ENCODE measurements at places on chromosomes 3 and 15.
A peak's percentile ranks its signal among the peaks of the same experiment; 100 is the strongest.

DNA sequence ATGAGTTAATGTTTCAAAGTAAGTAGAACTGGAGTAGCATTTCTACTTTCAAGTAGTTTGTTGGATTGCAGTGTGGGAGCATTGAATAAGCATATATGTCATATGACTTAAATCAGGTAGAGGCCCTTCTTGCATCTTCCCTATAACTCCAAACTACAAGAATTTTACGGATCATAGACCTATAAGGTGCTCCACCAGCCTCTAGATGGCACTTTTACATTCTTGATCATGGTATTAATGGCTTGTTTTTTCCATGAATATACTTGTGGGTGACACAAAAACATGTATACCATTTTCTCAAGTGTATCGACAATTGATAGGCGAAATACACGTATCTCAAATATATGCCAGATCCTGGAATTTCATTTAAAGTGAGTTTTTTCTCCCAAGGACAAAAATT lies 311.1 kb downstream of the ZPLD1 start:
- DNase-seq = no peak

- no peak for DNase-seq
Measured at GRCh38 chr15:26724381-26725150, 48.3 kb downstream of the GABRB3 start.

DNA sequence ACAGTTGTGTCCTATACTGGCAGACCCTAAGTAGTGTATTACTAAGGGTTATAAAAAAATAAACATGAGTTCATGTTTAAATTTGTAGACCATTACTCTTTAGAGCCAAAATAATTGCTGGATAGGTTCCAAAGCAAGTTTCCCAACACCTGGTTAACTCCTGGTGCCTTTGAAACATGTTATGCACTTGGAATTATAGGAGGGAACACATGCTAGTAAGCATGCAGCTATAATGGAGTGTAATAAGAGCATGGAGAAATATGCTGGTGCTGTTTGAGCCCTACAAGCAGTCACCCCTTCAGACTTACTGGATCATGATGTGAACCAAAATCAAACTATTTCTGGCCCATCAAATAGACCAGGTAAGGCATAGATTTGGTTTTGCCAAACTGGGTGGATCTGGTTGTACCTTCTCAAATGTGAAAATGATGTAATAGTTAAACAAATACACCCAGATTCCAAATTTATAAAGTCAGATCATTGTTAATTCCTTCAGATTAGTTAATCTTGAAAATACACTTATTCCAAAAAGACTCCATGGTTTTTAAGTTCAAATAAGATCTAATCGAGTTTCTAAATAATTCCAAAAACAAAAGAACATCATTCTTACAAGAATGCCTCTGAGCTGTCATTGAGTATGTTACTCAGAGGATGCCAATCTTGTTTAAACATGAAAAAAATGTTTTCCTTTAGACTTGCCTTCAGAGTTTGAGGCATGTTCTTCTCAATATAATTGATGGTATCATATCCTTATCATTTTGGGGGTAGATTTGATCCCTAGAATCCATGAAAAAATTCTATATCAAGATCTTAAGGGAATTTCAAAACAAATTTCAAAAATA lies 69.3 kb downstream of the LRRC28 start:
- peak; percentile 0 for DNase-seq

GRCh38 chr15:77939851-77940250 lies 137.7 kb downstream of the TBC1D2B start:
- DNase-seq = no peak

DNA sequence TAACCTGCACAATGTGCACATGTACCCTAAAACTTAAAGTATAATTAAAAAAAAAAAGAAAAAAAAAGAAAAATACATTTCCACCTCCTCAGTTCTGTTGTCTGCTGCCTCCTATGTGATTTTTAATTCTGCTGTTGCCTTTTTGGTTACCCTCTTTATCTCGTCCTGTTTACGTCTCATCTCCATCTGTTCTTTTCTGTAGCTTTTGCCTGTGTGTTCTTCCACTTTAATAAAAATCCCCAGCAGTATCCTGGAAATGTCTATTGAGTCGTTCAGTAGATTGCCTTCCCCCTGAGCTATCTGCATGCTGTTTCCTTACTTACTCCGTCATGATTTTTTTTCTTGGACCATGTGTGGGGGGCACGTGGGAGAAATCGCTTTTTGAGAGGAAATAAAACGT lies 302.5 kb downstream of the FEZF2 start:
- peak; percentile 5 for DNase-seq

GRCh38 chr15:49096090-49096750 lies 50.0 kb upstream of the SECISBP2L start:
- no peak for DNase-seq
